Small intestine (tissue), 16 donors: ENCODE measurements at places on chromosomes 6 and 20.

- no peak for DNase-seq
- H3K4me1 ChIP-seq: no peaks in the 10 kb centered on the region
- no peaks in the 10 kb centered on the region for H3K36me3 ChIP-seq
- no peak overlapping the region for H3K27ac ChIP-seq
These were observed 285.3 kb upstream of the CDH4 start for GRCh38 chr20:60966766-60967165.

GRCh38 chr6:85250586-85251220 lies 199.2 kb upstream of the NT5E start:
- no peak for DNase-seq
- H3K27me3 ChIP-seq: no peaks in the 10 kb centered on the region
- no peak overlapping the region for H3K27ac ChIP-seq
- no peaks in the 10 kb centered on the region for H3K4me1 ChIP-seq

- H3K27me3 ChIP-seq: no peaks in the 10 kb centered on the region
- no peaks in the 10 kb centered on the region for H3K4me1 ChIP-seq
- H3K4me3 ChIP-seq: no peak overlapping the region
- H3K27ac ChIP-seq: no peak overlapping the region
- no peak for DNase-seq
These were observed 173.0 kb upstream of the SCGN start for GRCh38 chr6:25478973-25479372.

DNA sequence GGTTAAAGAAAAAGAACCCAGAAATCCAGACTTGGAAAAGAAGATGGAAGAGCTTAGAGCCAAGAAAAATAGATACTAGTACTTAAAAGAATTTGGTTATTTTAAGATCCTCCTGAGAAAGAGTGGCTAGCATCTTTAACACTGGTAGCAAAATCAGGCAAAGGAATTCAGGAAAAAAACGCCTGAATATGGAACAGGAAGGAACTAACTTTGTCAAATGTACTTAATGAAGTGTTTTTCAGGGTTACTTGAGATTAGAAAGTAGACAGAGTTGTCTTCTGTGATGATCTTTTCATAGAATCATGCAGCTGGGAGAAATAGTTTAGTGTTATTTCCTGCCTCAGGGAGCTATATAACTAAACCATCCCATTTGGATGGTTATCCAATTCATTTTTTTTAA lies 50.8 kb upstream of the SASH1 start:
- no peak for DNase-seq
- H3K36me3 ChIP-seq: no peaks in the 10 kb centered on the region
- H3K27ac ChIP-seq: no peak overlapping the region
- no peaks in the 10 kb centered on the region for H3K27me3 ChIP-seq
- H3K4me3 ChIP-seq: no peak overlapping the region

DNA sequence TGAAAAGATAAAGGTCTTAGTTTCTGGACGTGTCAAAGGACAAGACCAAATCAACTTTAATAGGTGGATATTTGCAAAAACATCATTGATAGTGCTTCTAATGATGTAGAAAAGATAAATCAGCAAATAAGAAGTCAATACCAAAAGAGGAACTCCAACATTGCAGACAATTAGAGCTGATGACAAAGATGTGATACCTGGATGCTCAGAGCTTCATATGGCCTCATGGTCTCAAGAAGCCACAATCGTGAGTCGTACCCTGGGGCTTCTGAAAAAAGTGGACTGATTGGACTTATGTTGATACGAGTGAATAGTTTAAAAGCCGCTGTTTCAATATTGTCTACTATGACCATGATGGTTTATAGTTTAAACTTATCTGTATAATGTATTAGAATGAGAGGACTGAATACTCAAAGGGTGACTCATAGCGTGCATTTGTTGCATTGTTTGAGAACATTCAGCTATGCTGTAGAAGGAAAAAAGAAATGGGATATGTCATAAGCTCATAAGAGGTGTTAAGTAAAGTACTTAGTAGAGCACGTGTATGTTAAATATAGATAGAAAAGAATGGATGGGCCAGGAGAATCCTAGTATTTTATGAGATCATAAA lies 54.6 kb upstream of the RIPOR2 start:
- no peak overlapping the region for H3K4me3 ChIP-seq
- no peak for DNase-seq
- H3K4me1 ChIP-seq: no peaks in the 10 kb centered on the region
- no peak overlapping the region for H3K27ac ChIP-seq
- H3K27me3 ChIP-seq: no peaks in the 10 kb centered on the region

DNA sequence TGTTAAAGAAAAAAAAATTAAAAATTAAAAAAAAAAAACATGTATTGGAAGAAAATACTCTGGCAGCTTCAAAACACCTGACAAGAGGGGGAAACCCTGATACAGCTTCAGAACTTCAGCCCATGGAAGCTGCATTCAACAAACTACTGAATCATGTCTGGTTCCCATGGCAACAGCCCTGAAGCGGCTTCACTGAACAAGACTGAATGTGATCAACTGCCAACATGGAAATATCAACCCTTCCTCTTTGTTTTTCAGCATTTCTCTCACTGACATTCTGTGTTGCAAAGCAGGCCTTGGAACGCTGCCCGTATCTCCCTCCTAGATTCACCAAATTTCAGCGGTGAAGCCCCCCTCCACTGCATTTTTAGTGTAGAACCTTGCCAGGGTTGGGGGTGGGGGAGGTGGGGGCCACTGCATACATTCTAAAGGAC lies 91.3 kb upstream of the SHLD1 start:
- H3K36me3 ChIP-seq: no peaks in the 10 kb centered on the region
- H3K27ac ChIP-seq: no peak overlapping the region
- H3K4me3 ChIP-seq: no peak overlapping the region
- DNase-seq: peak; percentile 27
- H3K4me1 ChIP-seq: no peaks in the 10 kb centered on the region

DNA sequence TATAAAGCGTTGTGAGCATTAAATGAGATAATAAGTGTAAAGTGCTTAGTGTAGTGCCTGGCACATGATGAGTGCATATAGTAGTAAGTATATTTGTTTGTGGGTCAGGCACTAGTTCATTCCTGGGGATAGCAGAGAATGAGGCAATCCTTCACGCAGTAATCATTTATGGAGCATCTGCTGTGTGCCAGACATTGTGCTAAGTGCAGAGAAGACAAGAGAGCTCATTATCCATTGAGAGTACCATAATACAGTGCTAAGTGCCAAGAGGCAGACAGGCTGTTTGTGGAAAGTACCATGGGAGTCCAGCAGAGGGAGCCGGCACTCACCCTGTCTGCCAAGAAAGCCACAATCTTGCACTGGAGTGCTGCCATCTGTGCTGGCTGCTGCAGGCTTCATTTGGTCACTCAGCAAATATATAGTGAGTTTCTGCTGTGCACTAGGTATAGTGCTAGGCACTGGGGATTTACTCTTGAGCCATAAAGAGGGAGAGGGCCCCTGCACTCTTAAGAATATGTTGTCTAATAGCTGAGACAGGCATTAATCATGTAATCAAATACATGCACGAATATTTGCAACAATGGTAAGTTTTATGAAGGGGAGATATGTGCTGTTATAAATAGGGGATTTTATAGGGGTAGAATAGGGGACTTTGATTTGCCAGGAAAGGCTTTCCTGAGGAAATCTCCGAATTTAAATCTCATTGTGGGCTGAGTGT lies 12.9 kb upstream of the MROH8 start:
- peak; percentile 84 for DNase-seq
- peaks cover 6% of the 10 kb centered on the region for H3K4me1 ChIP-seq
- no peaks in the 10 kb centered on the region for H3K27me3 ChIP-seq

GRCh38 chr20:44388466-44389023 lies 33.0 kb downstream of the HNF4A start:
- H3K27ac ChIP-seq: peak overlapping the region; percentile 46
- peaks cover 40% of the 10 kb centered on the region for H3K4me1 ChIP-seq
- H3K36me3 ChIP-seq: no peaks in the 10 kb centered on the region
- H3K27me3 ChIP-seq: no peaks in the 10 kb centered on the region
- no peak overlapping the region for H3K4me3 ChIP-seq
- peak; percentile 85 for DNase-seq

DNA sequence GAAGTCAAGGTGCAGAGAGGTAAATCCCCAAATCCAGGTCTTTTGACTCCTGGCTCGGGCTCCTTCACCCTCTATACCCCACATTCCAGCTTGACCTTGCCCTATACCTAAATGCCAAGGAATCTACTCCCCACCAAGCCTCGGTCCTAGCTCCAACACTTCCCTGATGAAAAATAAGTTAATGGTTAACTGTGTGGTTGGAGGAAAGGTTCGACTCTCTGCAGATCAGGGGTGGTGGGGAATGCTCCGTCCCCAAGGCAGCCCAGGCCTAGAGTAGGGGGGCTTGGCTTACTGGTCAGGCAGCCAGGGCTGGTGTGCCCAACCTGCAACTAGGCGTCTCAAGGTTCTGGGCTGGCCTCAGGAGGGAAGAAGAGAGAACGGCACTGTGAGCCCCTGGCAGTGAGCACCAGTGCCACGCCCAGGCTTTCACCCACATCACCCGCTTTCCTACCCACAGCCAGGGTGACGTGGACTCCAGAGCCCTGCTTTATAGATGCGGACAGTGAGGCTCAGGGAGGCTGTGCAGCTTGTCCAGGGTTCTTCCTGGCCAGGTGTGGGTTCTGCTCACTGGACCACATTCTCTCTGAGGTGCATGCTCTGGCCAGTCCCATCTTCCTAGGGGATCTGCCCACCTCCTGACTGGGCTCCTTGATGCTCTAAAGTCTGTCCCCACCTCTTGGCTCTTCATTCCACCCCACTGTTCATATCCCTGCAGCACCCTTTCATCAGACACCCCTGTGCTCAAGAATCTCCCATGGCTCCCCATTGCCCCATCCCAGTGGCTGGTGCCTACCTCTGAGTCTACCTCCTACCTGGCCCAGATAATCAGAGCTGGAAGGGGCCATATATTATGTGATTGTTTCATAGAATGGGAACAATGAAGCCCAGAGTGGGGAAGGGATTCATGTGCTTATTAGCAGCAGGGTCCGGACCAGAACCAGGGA lies 8.2 kb downstream of the SPDEF start:
- H3K4me1 ChIP-seq: peaks cover 12% of the 10 kb centered on the region
- no peak overlapping the region for H3K27ac ChIP-seq
- H3K4me3 ChIP-seq: no peak overlapping the region

DNA sequence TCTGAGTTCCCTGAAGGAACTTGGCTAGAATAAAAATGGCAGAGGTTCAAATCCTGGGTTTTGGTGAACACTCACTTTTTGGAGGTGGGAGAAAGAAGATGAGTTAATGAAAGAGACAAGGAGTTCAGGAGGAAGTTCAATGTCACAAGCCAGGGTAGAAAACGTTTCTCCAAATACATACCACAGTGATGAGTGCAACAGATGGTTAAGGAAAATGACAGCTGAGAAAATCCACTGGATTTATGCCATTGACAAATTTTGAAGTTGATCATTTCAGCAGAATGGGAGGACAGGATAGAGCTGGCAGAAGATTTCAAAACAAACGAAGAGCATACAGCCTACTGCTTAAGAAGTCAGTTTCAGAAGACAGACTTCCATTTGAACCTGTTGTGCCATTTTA lies 122.7 kb downstream of the GFRAL start:
- no peaks in the 10 kb centered on the region for H3K4me1 ChIP-seq
- DNase-seq: no peak
- no peaks in the 10 kb centered on the region for H3K27me3 ChIP-seq
- no peaks in the 10 kb centered on the region for H3K36me3 ChIP-seq
- no peak overlapping the region for H3K27ac ChIP-seq

DNA sequence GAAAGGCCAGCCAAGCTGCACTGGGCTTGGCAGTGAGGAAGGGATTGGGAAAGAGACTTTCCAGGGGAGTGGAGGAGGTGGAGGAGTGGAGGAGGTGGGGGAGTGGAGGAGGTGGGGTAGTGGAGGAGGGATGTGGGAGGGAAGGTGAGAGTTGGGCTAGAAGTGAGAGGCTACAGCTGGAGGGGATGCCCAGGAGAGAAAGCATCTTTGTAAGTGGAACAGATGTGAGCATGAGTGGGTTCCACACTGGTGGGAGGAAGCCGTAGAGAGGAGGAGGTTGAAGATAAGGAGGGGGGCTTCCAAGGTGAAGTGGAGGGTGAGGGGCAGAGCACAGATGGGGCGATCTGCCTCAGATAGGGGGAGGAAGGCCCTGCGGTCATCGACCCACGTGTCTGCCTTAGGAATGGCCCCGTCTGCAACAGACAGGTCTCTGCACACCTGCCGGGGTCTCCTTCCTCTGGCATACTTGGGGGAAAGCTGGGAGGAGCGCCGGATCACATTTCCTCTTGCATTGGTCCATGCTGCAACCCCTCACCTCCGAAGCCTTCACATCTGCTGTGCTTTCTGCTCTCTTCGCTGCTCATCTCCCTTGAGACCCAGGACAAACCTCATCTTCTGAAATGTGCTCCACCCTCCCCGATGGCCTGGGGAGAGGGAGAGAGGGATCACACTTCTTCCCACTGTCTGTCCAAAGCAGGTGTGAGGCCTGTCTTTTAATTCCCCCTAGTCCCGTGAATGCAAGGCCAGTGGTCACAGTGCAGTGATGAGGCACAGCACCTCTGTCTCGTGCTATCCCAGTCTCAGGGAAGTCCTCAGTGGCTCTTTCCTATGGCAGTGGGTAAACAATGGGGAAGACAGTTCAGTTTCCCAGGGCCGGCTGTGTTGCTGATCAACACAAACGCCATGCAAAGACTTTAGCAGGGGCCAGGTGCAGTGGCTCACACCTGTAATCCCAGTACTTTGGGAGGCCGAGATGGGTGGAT lies 48.6 kb upstream of the SNX9 start:
- H3K27ac ChIP-seq: no peak overlapping the region
- no peak for DNase-seq
- H3K36me3 ChIP-seq: no peaks in the 10 kb centered on the region
- peaks cover 10% of the 10 kb centered on the region for H3K4me1 ChIP-seq

DNA sequence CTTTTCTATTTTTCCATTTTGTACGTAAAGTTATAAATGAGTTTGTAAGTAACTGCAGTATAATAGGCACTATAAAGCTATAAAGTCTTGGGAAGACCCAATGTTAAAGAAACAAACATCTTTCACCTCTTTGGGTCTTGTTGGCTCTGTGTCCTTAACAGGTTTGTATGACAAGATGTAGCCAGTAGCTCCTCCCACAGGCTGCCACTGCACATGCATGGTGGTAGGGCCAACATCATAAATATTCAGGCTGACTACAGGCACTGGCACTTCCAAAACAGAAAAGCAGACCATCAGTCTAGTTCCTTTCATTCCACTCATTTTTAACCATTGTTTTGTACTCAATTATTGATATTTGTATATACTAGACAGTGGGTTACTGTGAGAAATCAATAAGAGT lies 59.9 kb downstream of the COL12A1 start:
- no peaks in the 10 kb centered on the region for H3K4me1 ChIP-seq
- no peak overlapping the region for H3K27ac ChIP-seq
- no peak for DNase-seq
- no peak overlapping the region for H3K4me3 ChIP-seq
- no peaks in the 10 kb centered on the region for H3K27me3 ChIP-seq
- H3K36me3 ChIP-seq: no peaks in the 10 kb centered on the region

- no peaks in the 10 kb centered on the region for H3K36me3 ChIP-seq
- no peak overlapping the region for H3K4me3 ChIP-seq
- H3K27me3 ChIP-seq: no peaks in the 10 kb centered on the region
- H3K27ac ChIP-seq: no peak overlapping the region
- DNase-seq: peak; percentile 39
These were observed 175.6 kb downstream of the FOXA2 start for GRCh38 chr20:22408521-22409402.

GRCh38 chr20:9163251-9163650 lies 94.4 kb downstream of the PLCB4 start:
- no peaks in the 10 kb centered on the region for H3K4me1 ChIP-seq
- no peak overlapping the region for H3K4me3 ChIP-seq
- H3K27ac ChIP-seq: no peak overlapping the region
- no peaks in the 10 kb centered on the region for H3K36me3 ChIP-seq
- no peak for DNase-seq
- no peaks in the 10 kb centered on the region for H3K27me3 ChIP-seq

- H3K36me3 ChIP-seq: no peaks in the 10 kb centered on the region
- H3K27ac ChIP-seq: no peak overlapping the region
- no peaks in the 10 kb centered on the region for H3K27me3 ChIP-seq
- no peaks in the 10 kb centered on the region for H3K4me1 ChIP-seq
- DNase-seq: no peak
These were observed 171.5 kb downstream of the QKI start for GRCh38 chr6:163585932-163586437.
